ENCODE measurements at places on chromosomes 12 and 14.

DNA sequence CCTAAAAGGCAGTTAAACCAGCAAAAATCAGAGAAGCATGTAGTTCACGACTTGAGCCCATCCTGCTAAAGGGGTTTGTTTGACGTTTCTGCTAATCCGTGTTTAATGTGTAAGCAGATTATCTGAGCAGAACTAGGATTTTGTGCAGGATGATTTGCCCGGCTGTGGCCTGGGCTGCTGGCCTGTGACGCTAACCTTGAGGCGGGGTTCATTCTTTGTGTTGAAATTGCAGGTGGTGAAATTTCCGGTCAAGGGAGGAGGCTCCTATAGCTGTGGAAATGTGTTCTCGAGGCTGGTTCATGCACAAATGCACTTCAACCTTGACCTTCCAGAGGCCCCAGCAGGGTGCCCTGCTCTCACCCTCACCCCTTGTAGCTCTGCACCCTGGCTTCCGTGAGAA lies 63.7 kb downstream of the SLC24A4 start:
- no peak for DNase-seq

DNA sequence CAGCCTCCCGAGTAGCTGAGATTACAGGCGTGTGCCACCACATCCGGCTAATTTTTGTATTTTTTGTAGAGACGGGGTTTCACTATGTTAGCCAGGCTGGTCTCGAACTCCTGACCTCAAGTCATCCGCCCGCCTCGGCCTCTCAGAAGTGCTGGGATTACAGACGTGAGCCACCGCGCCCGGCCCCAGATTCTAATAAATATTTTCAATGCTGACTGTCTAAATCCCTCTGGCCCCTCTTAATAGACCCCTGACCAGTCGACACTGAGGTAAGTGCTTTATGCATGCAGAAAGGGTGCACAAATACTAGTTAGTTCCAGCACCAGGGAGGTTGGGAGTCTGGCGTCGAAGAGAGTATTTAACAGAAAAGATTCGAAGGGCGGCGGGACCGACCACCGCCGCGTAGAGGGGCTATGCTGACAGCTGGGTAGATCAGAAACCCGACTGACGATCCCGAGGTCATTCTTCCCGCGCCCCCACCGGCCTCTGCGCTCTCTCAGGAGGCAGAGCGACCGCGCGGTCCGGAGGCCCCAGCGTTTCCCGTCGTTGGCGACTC lies 1.1 kb upstream of the SPATS2 start:
- DNase-seq = no peak

DNA sequence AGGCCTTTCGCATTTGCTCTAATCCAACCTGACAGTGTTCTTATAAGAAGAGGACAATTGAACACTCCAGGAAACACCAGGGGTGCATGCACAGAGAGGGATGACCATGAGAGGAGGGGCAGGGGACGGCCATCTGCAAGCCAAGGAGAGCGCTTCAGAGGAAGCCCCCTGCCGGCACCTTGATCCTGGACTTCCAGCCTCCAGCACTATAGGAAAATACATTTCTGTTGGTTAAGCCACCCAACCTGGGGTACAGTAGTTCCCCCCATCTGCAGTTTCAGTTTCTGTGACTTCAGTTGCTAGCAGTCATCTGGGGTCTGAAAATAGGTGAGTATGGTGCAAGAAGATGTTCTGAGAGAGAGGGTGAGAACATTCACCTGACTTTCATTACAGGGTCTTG lies 64.7 kb downstream of the CLMN start:
- no peak for DNase-seq

DNA sequence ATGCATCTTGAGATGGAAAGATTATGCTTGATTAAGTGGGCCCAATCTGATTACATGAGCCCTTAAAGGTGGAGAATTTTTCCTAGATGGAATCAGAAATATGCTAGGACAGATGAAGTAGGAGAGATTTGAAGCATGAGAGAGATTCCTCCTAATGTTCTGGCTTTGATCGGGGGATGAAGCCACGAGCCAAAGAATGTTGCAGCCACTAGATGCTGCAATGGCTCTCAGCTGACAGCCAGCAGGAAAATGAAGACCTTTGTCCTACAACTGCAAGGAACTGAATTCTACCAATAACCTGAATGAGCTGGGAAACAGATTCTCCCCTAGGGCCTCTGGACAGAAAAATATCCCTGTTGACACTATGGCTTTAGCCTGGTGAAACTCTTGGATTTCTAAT lies 82.6 kb upstream of the ATP2B1 start:
- DNase-seq = no peak

- DNase-seq = no peak
Measured at GRCh38 chr12:52216100-52216499, 16.9 kb upstream of the KRT7 start.

- no peak for DNase-seq
Measured at GRCh38 chr14:67746927-67747326, 45.2 kb downstream of the RDH12 start.

GRCh38 chr12:68743356-68743755 lies 2.6 kb upstream of the SLC35E3 start:
- no peak for DNase-seq

DNA sequence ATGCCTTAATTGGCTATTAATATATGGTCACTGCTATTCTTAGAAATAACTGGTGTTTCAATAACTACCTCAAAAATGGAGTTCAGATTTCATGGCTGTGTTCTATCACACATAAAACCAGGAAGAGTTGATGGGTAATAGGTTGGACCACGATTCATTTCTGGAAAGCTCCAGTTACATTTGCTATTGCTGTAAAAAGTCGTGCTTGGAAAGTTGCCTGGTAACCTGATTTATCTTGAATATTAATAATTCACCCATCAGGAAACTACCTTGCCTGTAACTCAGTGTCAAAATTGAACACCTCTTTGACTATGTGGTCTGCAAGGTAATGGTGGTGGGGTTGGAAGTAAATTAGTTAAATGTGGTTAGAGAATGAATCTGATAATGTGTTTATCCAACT lies 104.7 kb upstream of the IFNG-AS1 start:
- DNase-seq = no peak

DNA sequence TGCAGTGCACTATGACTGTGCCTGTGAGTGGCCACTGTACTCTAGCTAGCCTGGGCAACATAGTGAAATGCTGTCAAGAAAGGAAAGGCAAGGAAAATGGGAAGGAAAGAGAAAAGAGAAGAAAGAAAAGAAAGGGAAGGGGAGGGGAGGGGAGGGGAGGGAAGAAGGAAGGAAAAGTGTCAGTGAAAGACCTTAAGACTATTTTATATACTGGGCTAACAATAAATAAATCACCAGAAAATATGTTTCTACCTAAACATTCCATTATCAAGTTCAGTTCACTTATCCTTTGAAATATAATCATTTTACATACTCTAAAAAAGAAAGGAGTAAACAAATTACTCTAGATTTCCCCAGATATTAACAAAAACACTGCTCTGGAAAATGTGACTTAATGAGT lies 22.1 kb downstream of the COCH start:
- no peak for DNase-seq

- DNase-seq = no peak
Measured at GRCh38 chr12:19388131-19388549, 51.2 kb upstream of the AEBP2 start.

GRCh38 chr12:80264891-80265290 lies 165.6 kb downstream of the OTOGL start:
- no peak for DNase-seq

DNA sequence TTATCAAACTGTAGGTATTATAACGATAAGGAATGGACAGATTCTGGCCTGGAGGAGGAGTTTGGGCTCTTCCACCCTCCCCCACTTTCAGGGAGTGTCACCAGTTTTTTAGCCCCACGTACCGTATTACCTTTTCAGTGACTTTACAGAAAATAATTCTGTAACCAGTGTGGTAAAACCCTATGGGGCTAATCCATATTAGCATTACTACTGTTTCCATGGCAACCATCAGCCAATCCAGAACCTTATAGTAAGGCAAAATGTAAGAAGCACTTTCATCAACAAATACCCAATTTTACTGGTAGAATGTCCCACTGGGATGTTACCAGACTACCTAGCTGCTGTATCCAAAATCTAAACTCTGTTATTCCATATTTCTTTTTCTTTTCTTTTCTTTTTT lies 50.7 kb downstream of the BICDL1 start:
- DNase-seq = no peak

DNA sequence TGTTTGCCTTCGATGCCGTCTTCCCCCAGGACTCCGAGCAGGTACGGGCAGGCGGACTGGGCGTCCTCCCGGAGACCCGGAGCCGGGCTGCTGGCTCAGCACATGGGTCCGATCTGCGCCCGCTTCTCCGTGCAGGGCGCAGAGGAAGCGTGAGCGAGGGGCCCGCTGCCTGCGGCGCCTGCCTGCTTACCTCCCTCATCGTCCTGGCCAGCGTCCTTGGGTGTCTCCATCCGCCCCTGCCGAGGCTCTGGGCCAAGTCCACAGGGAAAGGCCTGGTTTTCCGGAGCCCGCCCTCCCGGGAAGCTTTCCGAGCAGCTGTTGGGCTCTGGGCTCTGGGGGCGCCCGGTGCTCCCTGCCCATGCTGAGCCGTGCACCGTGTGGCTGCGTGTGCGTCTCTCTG lies 33.5 kb downstream of the KIF26A start:
- DNase-seq = no peak

DNA sequence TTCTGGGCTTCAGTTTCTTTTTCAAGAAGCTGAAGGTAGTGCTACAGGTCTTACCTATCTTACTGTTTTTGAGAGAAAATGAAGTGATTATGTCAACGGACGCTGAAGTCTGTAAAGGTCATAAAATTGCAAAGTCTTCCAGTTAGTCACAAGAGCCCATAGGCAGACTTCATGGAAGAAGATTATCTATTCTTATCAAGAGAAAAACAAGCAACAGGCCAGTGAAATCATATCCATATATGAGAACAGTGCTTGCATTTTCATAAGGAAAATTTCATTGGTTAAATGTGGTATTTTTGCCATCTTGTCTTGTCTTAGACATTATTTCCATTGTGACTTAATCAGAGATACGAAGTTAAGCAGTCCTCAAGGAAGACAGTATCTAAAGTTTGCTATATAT lies 412.7 kb upstream of the SEL1L start:
- no peak for DNase-seq

- DNase-seq = no peak
Measured at GRCh38 chr12:63083046-63083445, 68.0 kb downstream of the AVPR1A start.

DNA sequence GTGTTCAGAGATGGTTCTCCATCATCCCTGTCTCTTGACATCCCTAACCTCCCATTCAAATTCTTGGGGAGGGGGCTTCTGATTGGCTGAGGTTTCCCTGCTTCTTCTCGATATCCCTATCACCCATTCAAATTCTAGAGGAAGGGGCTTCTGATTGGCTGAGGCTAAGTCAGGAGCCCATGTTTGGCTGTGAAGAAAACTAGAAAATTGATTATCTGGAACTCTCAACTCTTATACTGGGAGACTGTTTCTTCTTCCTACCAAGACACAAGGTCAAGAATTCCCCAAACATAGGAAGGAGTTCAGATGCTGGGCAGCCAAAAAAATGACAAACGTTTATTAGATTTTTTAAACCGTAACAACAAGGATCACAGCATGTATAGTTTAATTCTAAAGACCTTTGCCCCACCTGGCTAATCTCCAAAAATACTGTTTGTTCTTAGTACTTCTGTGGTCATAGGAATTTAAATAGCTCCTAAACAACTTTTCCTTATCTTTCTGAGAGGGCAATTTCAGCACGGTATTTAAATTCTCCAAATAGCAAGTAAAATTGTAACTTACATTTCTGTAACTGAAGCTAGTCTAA lies 26.4 kb downstream of the SPIC start:
- DNase-seq = no peak

DNA sequence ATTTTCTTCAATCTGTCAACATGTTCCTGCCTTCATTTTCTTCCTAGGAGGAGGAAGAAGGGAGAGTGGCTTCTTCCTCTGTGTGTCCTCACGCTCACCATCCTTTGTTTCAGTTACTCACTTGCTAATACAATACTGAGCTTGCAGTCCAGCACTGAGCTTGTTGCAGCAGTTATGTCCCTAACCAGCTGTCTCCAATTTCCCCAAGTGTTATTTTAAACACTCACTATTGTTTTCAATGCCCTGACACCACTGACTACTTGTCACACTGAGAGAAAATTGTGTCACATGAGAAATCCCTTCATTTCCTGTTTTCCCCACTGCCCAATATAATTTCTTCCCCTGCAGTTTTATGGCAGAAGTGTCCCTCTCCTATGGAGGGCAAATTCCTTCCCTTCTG lies 53.4 kb downstream of the HSD17B6 start:
- no peak for DNase-seq

- no peak for DNase-seq
Measured at GRCh38 chr14:92122761-92123160, 992 bp downstream of the CPSF2 start.

- DNase-seq = no peak
Measured at GRCh38 chr12:93430280-93430679, 11.5 kb downstream of the UBE2N start.

DNA sequence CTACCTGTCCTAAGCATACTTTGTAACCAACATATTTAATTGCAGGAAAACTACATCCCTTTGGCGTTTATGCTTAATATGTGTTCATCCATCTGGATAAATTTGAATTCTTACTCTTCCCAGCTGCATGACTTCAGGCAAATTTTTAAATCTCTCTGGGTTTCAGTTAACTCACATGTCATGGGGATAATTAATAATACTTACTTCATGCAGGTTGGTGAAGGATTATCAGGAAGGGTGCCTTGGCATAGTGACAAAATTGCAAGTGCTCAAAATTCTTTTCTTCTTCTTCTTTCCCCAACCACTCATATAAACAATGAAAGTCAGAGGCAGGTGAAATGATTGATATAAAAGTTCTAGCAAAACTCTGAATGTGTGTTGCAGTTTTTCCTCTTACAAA lies 15.9 kb downstream of the SYT10 start:
- DNase-seq = no peak

DNA sequence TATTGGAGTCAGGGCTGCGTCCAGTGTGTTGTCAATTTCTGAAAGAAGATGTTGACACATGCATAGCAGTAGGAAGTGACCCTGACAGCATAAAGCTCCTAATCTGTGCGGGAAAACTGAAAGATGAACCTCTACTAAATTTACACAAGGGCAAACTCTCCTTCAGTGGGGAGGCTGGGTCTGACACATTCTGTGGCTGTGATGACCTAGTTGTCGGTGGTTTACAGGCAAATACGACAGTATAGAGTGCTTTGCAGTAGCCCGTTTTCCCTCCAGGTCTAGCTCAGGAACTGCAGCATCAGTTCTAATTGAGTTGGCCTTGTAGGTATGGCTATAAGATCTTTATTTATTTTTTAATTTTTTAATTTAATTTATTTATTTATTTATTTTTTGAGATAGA lies 14.8 kb upstream of the GABARAPL1 start:
- DNase-seq = no peak

GRCh38 chr12:26233631-26234030 lies 38.3 kb downstream of the SSPN start:
- DNase-seq = no peak

DNA sequence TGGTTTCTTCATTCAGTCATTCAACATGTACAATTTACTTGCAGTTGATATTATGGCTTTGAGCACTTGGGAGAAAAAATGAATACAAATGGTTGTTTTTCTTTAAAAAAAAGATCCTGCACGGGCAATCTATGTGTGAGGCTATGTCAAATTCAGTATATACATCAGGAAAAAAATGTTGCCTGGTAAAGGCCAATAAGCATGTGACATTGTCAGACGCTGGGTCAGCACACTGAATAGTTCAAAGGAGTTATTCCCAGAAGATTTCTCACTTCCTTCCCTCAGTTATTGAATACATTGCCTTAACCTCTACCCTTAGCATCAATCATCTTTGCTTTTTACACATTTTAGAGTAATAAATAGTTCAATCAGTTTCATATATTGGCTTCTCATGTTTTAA lies 319.2 kb downstream of the NUAK1 start:
- no peak for DNase-seq

All from activated naive CD4-positive, alpha-beta T cell treated with anti-CD3 and anti-CD28 coated beads, Interleukin-2, amount 10 ng/mL, durations not matched to agents 7 days and 5 days (primary cell).